ENCODE measurements at places on chromosomes 13 and 19.

GRCh38 chr13:73141292-73141771, 82.5 kb downstream of the KLF5 start:
- DNase-seq = peak; percentile 17

GRCh38 chr13:29383476-29383875, 212.0 kb downstream of the SLC7A1 start:
- DNase-seq = no peak

GRCh38 chr13:99505814-99506269, 4.6 kb downstream of the TM9SF2 start:
- DNase-seq = no peak

DNA sequence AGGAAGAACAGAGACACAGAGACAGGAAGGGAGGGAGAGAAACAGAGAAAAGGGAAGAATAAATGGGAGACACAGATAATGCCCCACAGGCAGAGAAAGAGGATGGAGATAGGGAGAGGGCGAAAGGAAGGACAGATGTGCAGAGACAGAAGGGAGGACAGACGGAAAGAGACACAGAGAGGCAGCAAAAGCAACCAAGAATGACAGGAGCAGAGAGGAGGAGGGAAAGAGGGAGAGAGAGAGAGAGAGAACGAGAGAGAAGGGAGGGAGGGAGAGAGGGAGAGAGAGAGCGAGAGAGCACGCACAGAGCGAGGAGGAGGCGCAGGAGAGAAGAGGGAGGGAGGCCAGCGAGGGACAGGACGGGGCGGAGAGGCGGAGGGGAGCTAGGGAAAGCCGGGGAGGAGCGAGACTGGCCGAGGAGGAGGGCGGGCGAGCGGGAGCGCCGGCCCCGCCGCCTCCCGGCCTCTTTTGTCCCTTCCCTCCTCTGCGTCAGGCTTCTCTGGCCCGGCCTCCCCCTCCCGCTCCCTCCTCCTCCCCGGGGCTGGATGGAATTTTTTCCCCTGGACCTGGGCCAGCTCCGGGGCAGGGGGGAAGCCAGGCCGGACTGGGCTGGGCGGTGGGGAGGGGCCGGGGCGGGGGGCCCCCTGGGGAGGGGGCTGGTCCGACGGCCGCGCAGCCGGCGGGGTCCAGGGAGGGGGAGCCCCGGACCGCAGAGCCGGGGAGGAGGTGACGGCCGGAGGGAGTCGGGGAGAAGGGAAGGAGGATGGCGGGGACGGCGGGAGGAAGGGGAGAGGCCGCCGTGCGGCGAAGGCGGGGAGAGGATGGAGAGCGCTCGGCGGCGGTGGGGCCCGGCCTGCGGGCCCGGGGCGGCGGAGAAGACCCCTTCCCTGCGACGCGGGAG, 4.2 kb upstream of the SPACA6 start:
- DNase-seq = peak; percentile 88

DNA sequence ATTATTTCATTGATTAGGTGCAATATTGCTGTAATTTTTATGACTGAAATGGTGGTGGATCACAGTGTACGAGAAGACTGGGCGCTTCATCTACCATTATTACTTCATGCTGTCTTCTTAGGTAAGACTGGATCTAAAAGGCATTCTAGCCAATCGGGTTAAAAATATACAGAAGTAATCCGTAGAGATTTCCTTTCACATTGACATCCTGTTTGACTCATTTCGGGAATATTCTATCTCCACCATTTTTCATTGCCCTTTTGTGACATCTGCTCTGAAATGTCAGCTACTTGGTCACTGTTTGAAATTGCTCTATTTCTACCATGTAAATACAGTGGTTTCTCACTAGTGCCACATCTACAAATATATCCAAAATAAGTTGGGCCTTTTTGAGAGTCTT, 90.2 kb downstream of the ZAR1L start:
- DNase-seq = no peak

DNA sequence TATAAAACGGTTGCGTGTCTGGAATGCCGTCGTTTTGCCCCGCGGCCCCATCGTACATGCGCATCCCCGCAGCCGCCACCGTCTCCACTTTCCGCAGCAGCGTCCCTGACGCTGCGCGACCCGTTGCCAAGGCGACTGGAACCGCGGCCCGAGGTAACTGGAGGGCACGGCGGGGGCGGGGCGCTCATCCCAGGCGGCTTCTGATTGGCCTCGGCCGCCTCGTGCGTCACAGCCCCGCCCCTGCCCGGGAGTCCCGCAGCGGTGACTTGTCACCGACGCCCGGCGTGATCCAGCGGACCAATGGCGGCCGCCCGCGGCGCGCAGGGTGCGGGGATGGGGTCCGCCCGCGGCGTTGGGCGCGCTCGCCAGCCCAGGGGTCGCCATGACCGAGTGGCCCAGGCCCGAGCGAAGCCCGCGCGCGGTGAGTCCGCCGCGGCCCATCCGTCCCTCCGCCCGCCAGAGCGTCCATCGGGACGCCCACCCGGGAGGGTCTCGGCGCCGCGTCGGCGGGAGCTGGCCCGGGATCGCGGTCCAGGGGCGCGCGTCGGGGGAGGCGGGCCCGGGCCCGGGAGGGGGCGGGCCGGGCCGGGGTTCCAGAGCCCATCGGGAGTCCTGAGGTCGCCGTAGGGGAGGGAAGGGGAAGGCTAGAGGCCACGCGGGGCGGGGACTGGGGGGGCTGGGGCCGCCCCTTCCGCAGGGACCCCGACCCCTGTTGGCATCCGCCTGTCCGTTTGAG, at the start of gene ZSCAN1:
Gene ZSCAN1, plus strand, starts transcription at position 285 of the 736 bp plus-strand sequence. CDS start 3,812 bp downstream, outside the sequence.
- peak; percentile 87 for DNase-seq

DNA sequence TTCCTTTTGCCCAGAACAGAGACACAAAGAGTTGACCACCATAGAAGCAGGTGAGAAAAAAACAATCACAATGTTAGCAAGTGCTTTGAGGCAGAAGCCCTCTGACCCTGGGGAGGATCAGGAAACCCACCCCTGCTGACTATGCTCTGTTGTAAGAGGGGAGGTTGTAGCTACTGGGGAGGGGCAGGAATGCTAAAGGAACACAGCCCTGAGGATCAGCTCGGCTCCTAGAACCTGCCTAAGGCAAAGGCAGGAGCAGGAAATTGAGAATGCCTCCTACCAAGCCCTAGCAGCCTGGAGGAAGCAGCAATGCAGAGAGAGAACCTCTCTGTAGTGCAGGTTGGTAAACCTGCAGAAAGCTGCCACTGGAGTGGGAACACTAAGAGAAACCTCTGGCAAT, 624.0 kb upstream of the KLF12 start:
- no peak for DNase-seq

- peak; percentile 29 for DNase-seq
These were observed 19.5 kb upstream of the SPRY2 start for GRCh38 chr13:80360453-80360800.

DNA sequence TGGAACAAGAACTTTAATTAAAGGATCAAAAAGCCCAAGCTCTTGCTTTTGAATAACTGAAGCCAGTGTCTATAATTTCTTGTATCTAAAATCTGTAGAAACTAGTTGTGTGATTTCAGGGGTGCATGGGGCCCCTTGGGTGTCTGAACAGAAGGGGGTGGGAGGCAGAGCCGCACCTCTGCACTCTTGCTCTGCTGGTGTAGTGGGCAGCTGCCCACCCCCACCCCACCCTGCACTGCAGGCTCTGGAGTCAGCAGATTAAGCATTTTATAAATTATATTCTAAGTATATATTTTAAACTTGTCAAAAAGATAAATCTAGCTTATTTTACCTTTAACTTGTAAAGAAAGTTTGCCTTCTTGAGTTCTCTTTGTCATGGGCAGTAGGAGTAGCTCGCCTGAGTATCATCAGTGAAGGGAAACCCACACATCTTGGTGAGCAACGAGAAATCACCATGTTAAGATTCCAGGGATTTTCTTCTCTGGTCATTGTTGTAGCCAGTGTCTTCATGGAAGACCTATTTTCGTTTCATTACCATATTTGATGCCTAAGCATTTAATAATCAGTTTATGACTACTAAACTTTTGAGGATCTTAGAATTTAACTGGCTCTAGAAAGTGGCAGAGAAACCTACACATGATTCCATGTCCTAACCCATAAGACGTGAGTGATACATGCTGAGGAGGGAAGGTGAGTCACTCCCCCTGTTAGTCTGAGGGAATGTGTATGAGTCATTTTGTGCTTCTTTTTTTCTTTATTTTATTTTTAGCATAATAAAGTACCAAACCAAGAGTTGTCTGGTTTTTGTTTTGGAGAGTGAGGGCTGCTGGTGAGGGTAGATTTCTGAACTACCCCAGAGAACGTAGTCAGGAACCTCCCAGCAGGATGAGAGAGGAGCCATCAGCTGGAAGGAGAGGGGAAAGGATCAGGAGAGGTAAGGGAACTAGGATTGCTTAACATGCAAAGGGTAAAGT, 7.7 kb downstream of the UBE2L5 start:
- no peak for DNase-seq

GRCh38 chr19:16541526-16542044, 652 bp downstream of the CHERP start:
- DNase-seq = no peak

DNA sequence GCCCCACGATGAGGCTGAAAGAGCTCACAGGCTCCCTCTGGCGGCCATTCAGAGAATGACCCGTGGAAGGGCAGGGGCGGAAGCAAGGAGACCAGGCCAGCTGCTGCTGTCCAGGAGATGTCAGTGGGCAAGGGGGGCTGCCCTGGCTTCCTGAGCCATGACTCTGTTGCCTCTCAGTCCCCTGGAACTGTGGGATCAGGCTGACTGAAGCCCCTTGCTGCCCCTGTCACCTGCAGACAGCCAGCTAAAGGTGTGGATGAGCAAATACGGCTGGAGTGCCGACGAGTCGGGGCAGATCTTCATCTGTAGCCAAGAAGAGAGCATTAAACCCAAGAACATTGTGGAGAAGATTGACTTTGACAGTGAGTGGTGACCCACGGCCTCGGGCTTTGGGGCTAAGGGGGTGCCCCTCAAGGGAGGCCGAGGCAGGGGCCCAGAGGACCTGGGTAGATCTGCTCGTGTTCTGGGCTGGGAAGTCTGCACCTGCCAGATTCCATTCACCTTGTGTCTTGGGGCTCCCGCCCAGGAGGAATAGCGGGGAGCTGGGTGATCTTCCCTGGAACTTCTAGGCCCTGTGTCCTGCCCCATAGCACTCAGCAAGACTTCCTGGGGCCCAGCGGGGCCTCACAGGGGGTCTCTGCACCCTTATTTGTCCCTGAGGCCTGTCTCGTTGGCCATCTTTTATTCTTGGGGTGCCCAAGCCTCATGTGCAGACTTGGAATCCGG, 12.5 kb upstream of the ACTN4 start:
- DNase-seq = peak; percentile 68

Data from right kidney (tissue), 9 donors.